Stimulated activated naive CD4-positive, alpha-beta T cell treated with Interleukin-2 at 50 U/mL for 16 hours (primary cell): ENCODE measurements at places on chromosomes 13 and 19.

- DNase-seq = no peak
Observed at GRCh38 chr19:35786299-35787160, 11.2 kb downstream of the ARHGAP33 start.

DNA sequence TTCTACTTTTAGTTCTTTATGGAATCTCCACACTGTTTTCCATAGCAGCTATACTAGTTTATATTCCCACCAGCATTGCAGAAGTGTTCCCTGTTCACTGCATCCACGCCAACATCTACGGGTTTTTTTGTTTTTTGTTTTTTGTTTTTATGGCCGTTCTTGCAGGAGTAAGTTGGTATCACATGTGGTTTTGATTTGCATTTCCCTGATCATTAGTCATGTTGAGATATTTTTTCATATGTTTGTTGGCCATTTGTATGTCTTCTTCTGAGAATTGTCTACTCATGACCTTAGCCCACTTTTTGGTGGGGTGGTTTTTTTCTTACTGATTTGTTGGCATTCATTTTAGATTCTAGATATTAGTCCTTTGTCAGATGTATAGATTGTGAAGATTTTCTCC is 89.7 kb downstream of the FRY start:
- DNase-seq = no peak

GRCh38 chr13:27403203-27403678 is 21.2 kb upstream of the GTF3A start:
- DNase-seq = no peak

DNA sequence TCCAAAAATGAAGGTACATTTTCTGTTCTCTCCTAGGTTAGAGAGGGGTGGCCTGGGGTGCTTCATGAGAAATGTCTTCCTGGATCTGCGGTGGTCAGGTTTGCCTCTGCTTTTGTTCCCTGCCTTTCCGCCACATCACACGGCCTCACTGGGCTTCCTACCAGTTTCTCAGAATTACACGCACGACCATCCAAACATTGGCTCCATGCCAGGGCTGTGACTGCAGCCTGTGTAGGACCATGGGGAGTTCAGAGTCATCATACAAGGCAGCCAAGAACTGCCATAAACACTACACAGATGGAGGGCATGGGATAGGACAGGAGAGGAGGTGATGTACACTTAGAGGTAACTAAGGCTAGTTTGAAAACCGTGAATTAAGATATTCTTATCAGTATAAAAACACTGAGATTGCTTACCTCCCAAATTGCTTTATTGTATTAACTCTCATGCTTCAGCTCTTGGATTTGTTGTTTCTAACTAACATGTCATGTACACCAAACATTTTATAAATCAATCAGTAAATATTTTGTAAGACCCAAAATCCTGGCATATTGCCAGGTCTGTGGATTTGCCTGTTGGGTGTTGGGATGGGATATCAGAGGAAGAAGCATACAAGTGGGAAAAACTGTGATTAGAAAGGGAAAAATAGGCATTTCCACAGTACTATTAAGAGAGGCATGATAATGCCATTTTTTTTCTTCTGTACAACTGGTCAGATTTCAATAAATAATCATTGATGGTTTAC is 45.2 kb downstream of the CDADC1 start:
- no peak for DNase-seq

DNA sequence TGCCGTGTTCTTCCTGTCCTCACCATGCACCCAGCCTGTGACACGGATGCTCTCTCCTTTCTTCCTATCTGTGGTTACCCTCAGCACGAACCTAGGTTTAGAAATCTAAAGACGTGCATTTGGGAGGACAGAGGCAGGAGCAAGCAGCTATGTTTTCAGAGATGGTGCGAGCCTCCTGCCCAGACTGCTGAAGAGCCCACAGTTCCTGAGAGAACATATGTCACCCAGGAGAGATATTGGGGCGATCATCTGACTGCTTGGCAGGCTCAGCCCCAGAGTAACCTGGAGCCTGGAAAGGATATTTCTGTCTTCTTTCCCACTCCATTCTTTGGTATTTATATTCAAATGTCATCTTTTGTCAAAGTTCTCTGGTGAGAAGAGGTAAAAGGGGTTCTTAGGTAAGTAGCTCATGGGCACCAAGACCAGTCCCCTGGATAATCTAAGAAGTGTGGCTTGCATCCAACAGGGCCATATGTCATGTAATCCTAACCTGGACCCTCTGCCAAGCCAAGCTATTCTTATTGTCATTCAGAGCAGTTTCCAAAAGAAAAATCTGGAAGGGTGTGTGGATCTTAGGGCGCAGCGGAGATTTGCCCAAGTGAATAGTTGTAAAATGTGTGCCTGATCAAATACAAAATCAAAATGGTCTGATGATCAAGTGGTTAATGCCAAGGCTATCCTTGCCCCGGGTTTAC is 59.5 kb downstream of the FGF9 start:
- no peak for DNase-seq

DNA sequence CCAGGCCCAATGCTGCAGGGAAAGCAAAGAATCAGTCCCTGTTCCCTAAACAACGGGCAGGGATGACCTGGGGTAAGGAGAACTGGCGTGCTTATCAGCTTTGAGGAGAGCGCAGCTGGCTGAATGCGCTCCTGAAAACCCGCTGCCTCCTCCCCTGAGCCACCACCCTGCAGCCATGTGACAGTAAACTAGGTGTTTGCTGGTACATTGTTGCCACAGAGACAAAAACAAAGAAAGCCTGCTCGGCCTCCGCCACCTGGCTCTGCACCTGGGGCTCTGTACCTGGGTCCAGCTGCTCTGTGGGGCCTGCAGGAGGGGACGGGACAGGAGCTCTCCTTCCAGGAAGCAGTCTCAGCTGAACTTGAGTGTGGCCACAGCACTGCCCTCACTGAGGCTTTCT is 21.8 kb downstream of the MCF2L start:
- no peak for DNase-seq

DNA sequence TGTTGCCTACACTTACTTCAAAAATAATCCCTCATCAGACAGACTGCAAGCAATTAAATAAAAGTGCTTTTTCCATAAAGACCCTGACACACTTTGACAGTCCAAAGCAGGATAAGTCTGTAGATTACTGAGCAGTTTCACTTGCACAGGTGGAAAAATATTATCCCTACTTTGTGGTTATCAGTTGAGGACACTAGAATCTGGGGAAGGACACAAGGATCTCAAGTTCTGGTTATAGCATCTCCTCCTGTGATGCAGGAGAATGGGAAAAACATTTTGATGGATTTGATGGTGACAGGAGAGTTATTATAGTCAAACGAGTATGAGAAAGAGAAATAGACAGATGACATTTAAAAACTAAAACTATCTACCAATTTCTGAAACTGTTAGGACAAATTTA is 122.9 kb upstream of the PCDH9 start:
- DNase-seq = no peak

DNA sequence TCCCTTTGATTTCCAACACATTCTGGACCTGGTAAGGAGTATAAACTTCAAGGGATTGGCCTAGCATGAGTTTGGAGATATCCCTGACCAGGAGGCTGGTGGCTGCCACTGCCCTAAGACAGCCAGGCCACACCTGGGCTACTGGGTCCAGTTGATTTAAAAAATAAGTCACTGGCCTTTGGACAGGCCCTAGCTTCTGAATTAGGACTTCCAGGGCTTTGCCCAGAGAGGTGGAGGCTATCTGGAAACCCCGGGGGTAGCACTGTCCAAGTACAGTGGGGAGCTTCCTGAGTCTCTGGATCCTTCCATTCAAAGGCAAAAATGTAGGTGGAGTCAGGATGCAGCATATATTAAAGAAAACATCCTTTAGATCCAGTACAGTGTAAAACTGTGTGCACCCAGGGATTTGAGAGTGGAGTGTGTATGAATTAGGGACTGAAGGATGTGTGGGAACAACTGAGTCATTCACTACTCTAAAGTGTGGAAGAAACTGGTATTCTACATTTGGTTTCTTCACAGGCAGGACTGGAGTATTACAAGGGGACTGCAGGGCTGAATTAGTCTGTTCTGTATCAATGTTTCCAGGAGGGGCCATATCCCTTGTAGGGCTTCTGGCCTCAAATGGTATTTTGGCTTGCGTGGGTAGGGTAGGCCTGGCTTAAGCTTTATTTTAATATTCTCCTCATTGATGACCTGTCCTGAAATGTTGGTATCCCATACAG is 14.8 kb upstream of the FCGBP start:
- no peak for DNase-seq

- no peak for DNase-seq
Observed at GRCh38 chr13:45368571-45368970, 27.6 kb upstream of the TPT1 start.

DNA sequence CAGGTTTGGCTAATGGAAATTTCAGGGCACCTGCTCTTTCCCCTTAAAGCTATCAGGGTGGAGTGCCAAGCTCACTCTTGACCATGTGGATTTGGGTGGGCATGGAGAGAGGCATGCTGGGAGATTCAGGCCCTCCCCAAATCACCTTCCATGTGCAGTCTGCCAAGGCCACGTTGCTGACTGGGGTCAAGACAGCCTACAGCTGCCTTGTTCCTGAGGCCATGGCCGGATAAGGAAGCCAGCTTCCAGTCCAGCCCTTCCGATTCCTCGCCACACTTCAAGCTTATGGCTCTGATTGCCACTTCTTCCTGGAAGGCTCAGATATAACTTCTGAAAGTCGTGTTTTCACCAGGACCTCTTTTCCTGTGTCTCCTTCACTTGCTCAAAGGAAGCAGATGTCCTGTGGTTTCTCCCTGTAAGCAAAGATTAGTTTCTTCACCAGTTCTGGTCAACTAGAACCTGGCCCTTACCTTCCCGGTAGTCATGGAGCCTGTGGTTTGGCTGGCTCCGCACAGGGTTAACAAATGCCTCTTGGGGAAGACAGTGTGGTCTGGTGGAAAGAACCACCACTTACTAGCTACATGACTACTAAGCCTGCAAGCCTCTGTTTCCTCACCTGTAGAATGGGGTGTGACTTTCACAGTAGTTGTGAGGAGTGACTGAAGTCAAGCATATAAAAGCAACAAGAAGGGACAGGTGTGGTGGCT is 16.1 kb upstream of the TPT1 start:
- no peak for DNase-seq

DNA sequence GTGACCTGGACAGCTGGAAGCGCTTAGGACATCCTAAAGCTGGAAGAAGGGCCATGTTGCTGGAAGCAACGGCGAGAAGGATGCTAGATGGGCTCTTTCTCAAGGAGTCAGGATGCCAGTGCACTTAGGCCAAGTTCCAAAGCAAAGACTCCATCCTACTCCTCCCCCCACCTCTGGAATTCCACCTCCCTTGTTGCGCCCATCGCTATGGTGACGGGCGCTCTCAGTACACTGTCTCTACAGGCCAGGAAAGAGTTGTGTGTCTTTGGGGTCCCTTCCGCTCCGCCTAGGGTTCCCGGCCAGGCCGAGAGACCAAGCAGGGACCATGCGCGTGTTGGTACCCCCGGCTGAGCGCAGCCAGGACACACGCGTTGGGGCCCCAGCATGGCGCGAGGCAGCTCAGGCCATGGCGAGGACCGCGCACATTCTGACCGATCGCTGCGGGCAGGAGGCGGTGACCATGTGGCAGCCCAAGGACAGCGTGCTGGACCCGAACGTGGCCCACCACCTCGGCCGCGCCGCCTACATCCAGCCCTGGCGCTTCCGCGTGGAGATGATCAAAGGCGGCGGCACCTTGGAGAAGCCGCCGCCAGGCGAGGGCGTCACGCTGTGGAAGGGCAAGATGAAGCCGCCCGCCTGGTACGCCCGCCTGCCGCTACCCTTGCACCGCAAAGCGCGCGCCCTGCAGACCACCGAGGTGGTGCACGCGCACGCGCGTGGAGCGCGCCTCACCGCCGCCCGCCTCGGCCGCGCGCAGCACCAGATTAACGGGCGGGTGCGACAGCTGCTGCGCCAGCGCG is 31.0 kb upstream of the SLC1A6 start:
- no peak for DNase-seq

GRCh38 chr19:11190501-11190900 is 6.8 kb downstream of the KANK2 start:
- DNase-seq = no peak

GRCh38 chr13:72537395-72537780 is 190.0 kb downstream of the MZT1 start:
- DNase-seq = no peak

DNA sequence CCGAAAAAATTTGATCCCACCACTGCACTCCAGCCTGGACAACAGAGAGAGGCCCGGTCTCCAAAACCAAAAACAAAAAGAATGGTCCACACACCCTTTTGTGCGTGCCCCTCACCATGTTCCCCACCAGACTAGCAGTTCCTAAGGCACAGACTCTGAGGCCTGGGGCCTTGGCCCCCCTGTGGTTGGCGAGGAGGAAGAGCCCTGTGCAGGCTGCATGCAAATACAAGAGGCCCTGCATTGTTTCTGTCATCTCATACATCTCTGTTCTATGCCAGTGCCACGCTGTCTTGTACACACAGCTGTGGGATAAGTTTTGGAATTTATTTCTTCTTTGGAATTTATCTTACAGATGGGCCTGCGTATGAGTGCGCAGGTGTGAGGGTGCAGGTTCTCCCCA is 4.7 kb upstream of the YJEFN3 start:
- no peak for DNase-seq

- no peak for DNase-seq
Observed at GRCh38 chr13:44231786-44232516, 141.7 kb upstream of the SERP2 start.

GRCh38 chr19:15264061-15264932 is 32.0 kb upstream of the EPHX3 start:
- DNase-seq = peak; percentile 65
